ENCODE measurements at places on chromosomes 12 and 14.

DNA sequence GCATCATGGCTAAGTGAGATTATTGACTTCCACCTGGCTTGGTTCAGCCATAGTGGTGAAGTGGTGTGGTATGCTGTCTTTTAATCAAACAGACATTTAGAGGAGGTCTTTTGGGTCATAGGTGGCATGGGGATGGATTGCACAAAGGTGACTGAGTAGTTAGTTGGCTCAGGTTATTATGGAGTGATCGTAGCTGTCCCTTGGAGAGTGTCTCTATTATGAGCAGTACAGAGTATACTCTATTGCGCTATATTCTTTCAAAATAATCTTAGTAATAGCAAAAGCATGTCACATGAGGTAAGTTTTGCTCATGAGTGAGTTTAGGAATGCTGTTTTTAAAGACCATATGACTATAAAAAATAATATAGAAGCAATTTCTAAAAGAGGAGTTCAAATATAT, 60.4 kb downstream of the RASSF8 start:
- DNase-seq = no peak

GRCh38 chr12:3216097-3216496, 138.9 kb downstream of the TSPAN9 start:
- DNase-seq = no peak

GRCh38 chr12:16154990-16155389, 122.5 kb downstream of the SLC15A5 start:
- DNase-seq = no peak

DNA sequence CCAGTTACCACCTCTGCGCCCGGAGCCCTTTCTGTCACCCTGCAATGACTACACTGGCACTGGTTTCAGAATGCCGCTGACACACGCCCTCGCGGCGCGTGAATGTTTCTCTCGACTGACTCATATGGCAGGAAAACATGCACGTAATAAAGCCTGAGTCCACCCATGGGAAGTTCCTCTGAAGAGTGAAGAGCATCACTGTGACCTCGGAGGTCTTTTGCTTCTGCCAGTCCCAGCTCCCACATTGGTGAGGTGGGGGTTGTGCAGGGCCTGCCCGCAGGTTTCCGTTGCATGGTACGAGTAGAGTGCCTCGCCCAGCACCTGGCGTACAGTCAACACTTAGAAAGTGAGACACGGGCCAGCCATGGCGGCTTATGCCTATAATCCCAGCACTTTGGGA, 11.1 kb upstream of the SLC6A12 start:
- DNase-seq = peak; percentile 33

GRCh38 chr12:114045349-114045748, 79.2 kb upstream of the RBM19 start:
- DNase-seq = no peak

GRCh38 chr14:72781561-72782508, 112.1 kb downstream of the DPF3 start:
- DNase-seq = peak; percentile 68

DNA sequence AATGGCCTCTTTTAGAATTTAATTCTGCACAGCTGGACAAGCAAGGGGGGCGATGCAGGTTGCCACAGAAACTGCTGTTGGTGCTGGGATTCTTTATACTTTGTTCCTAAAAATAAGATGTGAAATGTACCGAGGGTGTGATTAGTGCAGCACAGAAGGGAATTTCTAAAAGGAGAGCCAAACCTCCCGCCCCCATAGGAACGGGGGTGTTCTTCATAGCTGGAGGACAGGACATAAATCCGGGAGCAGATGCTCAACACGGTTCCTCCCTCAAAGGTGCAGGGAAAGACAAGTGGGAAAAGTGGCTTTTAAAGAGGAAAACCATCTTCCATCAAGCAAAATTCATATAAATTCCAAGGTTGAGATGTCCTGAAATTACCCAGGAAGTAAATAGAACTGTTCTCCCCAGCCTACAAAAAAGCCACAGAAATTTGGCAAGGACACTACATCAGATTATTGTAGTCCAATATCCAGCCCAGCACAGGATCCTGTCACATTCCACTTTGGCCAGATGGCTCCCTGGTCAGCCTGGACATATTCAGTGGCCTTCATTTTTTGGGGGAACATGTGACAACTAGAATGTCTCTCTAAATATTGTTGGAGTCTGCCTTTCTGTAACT, 51.4 kb upstream of the TMX1 start:
- DNase-seq = no peak

DNA sequence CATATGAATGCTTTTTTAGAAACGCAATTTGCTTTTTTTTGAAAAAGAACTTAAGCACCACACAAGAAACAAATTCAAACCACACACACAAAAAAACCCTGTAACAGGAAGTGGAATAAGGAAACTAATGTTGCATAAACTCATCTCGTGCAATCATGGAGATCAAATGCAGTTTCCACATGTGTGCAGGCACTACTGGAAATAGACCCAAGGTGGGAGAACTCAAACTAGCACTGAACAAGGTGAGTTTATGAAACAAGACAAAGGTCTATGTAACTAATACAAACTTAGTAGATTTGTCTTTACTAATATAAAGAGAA, 17.5 kb downstream of the NIN start:
- DNase-seq = no peak

GRCh38 chr12:124917135-124917840, 2.8 kb upstream of the UBC start:
- DNase-seq = peak; percentile 99

DNA sequence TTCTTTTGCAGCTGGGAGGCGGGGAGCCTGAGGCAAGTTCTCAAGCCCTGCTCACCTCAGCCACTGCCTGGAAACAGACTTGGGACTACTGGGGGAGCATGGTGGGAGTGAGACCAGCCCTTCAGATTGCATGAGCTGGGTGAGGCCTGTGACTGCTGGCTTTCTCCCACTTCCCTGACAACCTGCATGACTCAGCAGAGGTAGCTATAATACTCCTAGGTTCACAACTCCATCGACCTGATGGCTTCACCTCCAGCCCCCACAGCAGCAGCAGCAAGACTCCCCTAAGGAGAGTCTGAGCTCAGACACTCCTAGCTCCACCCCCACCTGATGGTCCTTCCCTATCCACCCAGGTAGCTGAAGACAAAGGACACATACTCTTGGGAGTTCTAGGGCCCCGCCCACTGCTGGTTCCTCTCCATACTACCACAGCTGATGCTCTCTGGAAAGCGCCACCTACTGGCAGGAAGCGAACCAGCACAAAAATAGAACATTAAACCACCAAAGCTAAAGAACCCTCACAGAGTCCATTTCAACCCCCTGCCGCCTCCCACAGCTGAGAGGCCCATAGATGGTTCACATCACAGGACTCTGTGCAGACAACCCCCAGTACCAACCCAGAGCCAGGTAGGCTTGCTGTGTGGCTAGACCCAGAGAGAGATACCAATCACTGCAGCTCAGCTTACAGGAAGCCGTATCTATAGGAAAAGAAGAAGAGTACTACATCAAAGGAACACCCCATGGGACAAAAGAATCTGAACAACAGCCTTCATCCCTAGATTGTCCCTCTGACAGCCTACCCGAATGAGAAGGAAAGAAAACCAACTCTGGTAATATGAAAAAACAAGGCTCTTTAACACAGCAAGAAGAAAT, 68.7 kb downstream of the RPAP3 start:
- DNase-seq = no peak

DNA sequence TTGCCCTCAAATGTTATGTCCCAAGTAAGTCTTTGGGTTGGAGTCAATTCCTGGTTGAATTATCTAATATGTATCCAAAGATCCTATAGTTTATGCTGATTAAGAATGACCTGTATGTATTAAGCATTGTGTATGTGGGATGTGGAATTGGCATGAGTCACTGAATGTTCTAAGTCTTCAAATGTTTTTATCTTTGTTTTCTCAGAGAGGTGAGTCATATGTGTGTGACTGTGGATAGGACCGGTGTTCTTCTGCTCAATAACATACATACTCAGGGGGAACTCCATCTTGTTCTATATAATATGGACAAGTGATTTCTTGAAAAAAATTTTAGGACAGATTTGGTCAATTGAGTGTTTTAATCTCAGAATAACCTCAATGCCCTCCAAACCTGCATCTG, 57.9 kb downstream of the NAV3 start:
- DNase-seq = no peak

DNA sequence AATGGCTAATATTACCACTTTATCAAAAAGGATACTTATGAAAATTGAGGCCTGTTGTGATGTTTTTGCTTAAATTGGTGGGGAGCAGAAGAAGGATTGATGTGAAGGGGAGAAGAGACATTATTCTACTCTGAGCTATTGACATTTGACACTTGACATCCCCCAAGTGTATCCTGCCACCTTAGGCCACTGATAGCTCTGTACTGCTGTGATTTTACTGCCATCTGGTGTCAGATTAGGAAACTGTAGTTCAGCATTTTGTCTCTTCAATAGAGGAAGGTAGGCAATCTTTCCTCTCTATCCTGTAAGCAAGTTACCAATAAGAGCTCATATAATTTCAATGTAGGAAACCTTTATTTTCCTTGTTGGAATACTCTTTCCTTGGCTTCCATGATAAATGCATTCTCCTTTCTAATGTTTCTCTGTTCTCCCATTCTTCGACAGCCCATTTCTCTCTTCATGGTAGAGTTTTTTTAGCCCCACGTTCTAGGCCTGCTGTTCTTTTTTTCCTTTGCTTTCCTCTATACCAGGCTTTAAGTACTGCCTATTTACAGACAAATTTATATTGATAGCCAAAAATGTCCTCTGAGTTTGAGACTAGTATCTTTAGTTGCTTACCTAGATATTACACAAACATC, 46.3 kb downstream of the PPHLN1 start:
- no peak for DNase-seq

DNA sequence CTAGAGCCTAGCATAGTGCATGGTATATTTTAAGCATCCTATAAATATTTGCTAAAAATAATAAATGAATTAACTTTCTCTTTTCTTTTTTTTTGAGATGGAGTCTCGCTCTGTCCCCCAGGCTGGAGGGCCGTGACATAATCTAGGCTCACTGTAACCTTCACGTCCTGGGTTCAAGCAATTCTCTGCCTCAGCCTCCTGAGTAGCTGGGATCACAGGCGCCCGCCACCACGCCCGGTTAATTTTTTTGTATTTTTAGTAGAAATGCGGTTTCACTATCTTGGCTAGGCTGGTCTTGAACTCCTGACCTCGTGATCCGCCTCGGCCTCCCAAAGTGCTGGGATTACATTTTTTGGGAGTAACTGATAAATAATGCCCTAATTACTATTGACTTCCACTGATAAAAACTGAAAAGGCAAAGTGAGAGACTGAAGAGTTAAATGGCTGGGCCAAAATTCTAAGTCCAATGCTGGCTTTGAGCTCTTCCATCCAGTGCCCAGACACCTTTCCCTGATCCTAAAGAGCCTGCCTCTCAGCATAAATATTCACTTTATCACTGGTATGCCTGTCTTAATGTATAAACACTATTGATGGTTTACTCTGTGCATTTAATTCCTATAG, 213.0 kb upstream of the KRR1 start:
- DNase-seq = no peak

DNA sequence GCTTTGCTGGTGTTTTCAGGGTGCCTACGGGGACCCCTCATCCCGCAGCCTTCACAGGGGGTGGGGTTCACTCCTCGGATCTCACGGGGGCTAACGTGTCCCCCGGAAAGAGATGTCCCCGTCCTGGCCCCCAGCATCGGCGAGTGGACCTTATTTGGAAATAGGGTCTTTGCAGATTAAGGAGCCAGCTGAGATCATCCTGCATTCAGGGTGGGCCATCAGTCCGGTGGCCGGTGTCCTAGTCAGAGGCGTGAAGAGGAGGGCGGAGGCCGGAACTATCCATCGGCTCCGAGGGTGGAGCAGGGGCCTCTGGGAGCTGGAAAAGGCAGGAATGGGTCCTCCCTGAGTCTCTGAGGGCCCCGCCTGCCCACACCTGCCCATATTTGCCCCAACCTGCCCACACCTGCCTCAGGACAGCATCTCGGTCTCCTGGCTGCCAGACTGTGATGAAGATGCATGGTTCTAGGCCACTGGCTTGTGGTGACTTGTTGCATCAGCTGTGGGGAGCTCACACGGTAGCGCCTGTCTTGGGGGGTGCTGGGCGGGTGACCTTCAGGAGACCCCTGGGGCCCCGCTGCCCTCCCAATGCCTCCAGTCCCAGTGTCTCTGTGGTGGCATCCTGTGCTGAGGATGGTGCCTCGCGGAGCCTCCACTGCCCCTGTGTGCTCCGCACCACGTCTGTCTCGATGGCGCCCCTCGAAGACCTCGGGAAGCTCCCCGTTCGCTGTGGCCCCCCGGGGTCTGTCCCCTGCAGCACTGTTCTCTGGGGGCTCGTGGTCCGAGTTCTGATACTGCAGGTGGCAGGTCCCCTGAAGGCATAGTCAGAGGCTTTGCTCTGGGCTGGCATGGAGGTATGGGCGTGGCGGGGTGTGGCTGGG, 14.7 kb downstream of the NOC4L start:
- no peak for DNase-seq

GRCh38 chr12:83896416-83896815, 1016.2 kb downstream of the SLC6A15 start:
- no peak for DNase-seq

GRCh38 chr12:121513464-121514183, 67.2 kb downstream of the KDM2B start:
- no peak for DNase-seq

- DNase-seq = no peak
These were observed 73.6 kb upstream of the CNTN1 start for GRCh38 chr12:40618636-40619035.

GRCh38 chr12:58645946-58646345, 274.4 kb downstream of the LRIG3 start:
- DNase-seq = no peak

DNA sequence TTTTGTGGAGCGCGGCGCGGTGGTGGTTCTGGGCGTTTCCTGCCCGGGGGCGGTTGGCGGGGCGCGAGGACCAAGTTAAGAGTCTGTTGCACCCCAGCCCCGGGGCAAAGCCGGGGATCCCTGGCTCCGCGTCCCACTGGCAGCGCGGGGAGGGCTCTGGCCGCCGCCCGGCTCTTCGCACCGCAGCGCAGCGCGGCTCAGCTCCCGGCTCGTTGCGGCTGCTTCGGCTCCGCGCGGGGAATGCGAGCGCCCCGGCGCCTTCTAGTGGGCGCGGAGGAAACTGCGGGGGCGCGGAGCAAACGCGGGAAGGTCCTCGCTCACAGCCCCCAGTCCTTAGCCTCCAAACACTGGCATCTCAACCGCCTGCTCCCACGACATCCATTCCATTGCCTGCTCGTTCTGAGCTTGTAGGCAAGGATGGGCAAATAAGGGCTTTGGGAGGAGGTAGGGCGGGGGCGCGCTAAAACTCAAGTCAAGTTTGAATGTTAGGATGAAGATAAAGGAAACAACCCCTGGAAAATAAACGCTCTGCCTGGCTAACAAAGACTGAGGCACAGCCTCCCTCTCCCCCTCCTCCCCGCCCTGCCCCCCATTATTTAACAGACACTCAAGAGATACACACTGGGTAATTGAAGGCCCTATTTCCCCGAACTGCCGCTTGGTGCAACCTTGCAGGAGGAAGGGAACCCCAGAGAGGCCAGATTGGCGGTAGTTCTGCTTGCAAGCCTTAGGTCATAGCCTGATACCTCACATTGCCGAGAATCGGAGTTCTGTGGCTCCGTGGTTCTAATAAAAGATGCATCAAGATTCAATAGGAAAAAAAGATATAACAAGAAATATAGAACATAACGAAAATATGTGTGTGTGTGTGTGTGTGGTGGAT, at the start of gene B4GALNT1:
B4GALNT1 (minus strand) TSS at position 244 of the 883 bp plus-strand sequence. CDS start 1,069 bp downstream, outside the sequence.
- DNase-seq = peak; percentile 100

All from SJSA1 (cell line).